ENCODE measurements at places on chromosomes 4 and X. TPM values are rescaled to one million over a fixed set of nuclear protein-coding genes. Genes with fewer than 3 reads are reported as not detected.

Gene EGF
- polyA plus RNA-seq, result 1.3 TPM

Gene CYBB
- not detected for polyA plus RNA-seq

Gene SATL1
- polyA plus RNA-seq, result 0.18 TPM

Gene PPEF1
- polyA plus RNA-seq, result not detected

Gene OPN1MW3
- not detected for polyA plus RNA-seq

Data from keratinocyte (primary cell).